ENCODE measurements at places on chromosomes 1 and 21. TPM values are rescaled to one million over a fixed set of nuclear protein-coding genes. Genes with fewer than 3 reads are reported as not detected.

DNA sequence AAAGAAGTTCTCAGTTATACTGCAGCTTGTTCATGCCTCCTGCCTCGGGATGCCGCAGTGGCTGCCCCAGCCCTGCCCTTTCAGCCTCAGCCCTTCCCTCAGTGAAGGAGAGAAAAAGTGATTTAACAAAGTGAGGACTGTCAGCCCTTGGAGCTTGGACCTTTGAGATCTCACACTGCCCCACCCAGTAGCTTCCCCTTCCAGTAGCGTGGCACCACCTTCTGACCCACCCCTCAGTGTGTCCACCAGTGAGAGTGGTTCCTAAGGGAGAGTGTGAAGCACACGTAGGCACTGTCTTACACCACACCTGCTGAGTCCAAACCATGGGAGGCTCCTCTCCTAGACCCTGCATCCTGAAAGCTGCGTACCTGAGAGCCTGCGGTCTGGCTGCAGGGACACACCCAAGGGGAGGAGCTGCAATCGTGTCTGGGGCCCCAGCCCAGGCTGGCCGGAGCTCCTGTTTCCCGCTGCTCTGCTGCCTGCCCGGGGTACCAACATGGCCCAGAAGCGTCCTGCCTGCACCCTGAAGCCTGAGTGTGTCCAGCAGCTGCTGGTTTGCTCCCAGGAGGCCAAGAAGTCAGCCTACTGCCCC is at the start of gene CDA:
TSS of gene CDA (plus strand) at position 464 of the 592 bp plus-strand sequence. CDS start at position 497, 33 bp downstream.
- no peak for DNase-seq

Gene CASP9
- total RNA-seq = 4.8 TPM

DNA sequence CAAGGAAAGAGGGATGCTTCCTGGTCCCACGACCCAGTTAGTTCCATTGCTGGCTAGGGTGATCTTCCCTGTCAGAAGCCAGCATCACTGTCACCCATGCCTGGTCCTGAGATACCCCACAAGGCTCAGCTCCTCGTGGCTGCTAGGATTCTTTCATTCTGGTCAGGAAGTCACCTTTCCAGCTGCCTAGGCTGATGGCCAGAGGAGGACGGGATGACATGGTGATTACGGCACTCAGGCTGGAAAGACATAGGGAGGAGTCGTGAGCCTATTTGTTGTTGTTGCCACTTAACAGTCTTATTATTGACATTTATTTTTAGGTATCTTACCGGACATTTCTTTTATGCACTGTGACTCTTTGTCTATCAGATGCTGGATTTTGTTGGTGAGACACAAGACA is 20.0 kb upstream of the MAPKAPK2 start:
- no peak for DNase-seq

Gene PLD5
- not detected for total RNA-seq

GRCh38 chr1:11337580-11338073 is 64.6 kb downstream of the UBIAD1 start:
- DNase-seq = peak; percentile 65

Data from activated T-cell treated with anti-CD3 and anti-CD28 coated beads, Interleukin-2, amount 50 U/mL, for 4 hours (primary cell).